ENCODE measurements at places on chromosomes 4 and X.

DNA sequence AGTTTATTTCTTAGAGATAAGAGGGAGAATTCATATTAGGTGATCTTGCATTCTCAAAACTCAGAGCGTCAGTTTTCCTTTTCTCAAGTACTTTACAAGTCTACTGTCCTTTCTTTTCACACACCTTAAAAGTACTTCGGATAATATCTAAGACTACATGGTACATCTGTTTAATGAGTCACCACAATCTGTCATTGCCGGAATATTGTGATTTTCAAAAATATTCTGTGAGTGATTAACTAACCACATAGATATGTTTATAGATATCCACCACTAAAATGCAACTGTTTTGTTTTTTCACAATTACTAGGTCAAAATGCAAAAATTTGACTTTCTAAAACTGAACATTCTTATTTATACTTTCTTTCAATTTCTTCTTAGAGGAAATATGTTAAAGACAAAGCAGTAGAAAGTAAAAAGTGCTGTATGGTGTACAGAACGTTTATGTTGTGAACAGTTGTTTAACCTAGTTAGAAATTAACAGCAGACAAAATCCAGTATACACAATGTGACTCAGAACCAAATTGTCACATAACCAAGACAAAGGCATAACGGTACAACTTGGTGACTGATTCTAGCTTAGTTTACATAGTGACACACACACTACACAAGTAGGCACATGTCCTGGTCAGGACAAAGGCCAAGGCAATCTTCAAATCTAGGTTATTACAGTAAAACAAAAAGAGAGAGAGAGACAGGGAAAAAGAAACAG, 482.9 kb downstream of the NAF1 start:
- DNase-seq: no peak

- no peak for DNase-seq
Measured at GRCh38 chr4:40648742-40649281, 19.1 kb upstream of the RBM47 start.

GRCh38 chr4:161359491-161359890, 804.3 kb downstream of the FSTL5 start:
- DNase-seq: no peak

DNA sequence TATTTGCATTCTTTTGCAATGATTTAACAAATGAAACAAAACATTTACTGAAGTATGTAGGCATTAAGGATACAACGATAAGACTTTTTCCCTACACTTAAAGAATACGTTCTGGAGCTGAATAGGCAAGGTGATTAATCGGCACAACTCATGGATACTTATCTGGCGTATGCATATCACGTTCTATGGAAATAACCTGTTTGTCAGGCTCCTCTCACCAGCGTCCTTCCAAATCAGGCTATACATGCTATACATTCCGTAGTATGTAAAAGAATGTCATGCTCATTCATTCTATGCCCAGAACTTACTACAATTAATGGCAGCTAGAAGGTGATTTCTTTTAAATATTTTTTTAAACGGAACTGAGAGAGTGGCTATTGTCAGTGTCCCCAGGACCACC, 25.6 kb upstream of the TCEANC start:
- DNase-seq: no peak

DNA sequence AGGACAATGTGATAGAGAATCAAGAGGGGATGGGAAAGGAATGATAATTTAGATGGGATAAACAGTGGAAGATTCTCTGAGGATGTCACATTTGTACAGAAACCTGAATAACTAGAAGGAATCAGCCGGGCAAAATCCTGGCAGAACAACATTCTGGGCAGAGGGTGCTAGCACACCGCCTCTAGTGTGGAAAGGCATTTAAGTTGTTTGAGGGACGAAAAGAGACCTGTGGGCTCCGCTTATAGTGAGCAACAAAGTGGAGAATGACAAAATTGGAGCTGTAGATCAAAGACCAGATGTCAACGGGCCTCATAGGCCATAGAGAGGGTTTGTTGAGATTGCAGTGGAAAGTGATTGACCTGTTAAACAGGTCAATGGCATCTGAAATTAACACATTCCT, 596.0 kb upstream of the SLIT2 start:
- no peak for DNase-seq

DNA sequence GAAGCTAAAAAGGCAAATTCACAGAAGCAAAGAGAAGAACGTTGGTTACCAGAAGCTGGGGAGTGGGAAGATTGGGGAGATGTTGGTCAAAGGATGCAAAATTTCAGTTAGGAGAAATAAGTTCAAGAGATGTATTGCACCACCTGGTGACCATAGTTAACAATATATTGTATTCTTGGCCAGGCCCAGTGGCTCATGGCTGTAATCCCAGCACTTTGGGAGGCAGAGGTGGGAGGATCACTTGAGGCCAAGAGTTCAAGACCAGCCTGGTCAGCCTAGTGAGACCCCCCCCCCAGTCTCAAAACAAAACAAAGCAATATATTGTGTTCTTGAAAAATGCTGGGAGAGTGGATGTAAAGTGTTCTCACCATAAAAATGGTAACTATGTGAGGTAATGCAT, 67.9 kb downstream of the TAB3 start:
- no peak for DNase-seq

- no peak for DNase-seq
Measured at GRCh38 chrX:154016366-154017076, 3.2 kb downstream of the IRAK1 start.

DNA sequence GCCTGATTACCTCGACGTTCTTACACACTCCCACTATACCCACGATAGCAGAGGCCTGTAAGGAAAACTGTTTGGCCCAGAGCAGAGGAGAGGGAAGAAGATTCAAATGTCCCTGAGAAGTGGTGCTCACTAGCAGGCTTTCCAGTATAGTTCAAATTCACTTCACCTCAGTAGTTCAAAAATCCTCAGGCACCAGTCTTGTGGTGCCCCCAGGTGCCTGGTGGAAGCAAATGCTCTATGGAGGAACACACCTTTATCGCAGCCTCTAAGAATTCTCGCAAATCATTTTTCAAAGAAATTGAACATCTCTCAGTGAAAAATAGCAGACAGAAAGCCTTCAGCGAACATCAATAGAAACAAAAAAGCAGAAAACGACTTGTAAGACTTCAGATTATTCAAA, 12.2 kb upstream of the MTMR1 start:
- DNase-seq: no peak

DNA sequence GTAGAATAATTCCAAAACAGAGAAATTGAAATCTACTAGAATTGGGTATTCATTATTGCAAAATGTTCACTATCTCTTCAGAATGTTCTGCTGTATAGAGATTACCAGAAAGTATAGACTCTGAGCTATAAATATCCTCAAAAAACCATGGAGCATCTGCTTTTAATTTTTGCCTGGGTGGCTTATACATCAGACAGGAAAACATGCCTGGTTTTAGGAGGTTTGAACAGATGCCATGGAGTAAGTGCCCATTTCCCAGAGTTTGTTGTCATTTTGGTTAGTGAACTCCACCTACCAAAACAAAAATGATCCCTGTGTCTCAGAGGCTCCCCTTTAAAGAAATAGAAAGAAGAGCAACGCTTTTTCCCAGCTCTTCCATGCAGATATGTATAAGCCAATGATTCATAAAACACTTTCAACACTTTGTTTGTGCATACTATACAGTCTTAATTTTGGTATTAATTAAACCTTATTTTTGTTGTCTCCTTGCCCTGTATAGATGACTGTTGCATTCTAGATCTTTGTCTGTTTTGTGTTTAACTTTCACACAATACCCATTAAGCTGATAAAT, 68.7 kb downstream of the MEPE start:
- no peak for DNase-seq

DNA sequence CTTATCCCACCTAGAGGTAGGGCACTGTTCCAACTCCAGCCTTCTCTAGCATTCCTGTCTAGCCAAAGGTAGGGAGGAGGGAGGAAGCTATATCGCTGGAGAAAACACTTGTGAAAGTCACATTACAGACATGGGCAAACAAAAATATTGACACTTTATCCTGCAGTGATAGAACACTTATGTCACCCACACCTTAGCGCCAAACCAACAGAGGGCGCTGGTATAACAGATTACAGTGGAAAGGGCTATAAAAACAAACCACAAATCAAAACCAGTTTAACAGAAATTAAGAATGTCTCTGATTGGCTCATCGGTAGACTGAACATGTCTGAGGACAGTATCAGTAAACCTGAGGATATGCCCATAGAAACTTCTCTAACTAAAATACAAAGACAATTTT, 451.3 kb downstream of the TLL1 start:
- no peak for DNase-seq

DNA sequence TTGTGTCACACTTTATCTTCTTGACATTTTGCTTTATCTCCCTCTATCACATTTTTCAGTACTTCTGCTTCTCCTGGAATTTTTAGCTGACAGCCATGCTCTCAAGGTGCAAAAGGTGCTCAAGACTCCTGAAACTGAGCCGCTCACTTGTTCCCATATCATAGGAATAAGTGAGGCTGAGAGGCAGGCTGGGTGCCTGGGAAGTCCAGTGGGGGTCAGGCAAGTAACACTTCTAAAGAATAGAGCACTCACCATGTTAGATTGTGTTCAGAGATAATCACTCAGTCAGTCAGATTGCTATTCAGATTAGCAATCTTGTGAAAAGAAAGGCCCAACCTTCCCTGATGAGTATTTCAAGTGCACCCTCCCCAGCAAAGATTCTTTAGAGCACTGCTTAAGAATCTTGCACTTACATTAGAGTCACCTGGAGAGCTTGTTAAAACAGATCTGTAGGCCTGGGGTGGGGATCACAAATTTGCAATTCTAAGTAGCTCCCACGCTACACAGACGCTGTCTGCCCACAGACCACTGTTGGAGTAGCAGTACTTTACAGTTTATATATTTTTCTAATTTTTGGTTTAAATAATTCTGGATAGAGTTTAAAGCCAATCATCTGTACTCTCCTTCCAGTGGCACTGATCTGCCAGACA, 23.1 kb upstream of the LRAT start:
- DNase-seq: no peak

DNA sequence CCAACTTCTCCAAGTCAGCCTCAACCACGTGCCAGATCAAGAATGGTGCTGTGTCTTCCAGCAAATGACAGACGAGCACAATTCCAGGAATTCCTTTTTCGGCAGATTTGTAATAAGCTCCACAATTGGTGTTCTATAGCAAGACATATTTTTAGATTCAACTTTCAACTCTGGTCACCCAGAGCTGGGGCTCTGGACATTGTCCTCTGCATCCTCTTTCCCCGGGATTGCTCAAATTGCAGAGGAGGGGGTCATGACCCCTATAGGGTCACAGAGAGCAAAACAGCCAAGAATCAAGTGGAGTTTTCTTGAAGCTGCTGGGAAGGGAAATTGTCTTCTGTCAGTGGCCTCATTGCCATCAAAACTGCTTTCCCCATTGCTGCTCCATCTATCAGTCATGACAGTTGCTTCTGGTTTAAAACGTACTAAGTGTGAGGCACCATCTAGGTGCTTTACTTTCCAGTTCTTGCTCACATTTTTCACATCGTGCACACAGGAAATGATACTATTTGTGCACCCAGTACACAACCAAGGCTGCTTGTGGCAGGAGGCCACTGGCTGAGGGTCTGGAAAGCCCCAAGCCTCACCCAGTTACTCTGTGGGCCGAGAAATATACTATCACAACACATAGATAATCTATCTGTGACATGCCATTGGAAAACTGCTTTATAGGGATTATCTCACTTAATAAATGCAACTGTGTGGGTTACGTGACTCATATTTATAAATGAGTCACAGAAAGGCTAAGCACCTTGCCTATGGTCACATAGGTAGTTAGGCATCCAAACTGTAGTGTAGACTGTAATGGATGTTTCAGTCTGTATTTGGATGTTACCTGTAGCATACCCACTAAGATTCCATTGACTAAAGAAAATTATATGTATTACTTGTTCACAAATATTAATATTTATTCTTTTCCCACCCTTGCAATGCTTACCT, 91.7 kb upstream of the PHOX2B start:
- DNase-seq: no peak

DNA sequence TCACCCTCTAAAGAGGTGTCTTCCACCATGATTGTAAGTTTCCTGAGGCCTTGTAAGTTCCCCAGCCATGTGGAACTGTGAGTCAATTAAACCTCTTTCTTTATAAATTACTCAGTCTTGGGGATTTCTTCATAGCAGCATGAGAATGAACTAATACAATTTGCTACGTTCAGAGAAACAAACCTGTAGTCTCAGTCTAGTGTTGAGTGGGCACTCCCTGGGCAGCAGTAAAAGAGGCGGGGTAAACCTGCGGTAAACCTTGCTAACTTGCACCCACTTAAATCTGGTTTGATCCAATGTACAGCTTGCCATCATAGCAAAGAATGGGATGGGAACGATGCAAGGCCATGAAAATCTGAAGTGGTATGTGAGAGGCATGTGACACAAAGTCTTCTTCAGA, 22.4 kb downstream of the GRXCR1 start:
- no peak for DNase-seq

- no peak for DNase-seq
Measured at GRCh38 chr4:39464886-39465501, 6.1 kb downstream of the LIAS start.

GRCh38 chr4:99665983-99666382, 8.4 kb upstream of the C4orf54 start:
- DNase-seq: no peak

DNA sequence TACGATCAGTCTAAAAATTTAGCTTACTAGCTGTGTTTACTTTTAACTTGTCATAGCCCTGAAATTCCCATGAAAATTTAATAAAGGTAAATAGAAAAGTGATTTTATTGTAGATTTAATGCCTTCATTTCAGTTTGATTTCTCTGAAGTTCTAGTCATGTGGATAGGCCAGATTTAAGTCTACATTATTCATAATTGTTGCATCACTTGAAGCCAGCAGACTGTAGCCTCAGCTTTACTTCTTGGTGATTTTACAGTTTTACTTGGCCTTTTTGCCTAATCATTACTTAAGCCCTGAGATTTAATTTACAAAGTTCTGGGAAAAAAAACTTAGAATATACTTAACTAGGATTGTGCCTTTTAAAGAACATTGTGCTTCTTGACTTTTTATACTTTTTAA, 73.5 kb upstream of the FHDC1 start:
- DNase-seq: no peak

DNA sequence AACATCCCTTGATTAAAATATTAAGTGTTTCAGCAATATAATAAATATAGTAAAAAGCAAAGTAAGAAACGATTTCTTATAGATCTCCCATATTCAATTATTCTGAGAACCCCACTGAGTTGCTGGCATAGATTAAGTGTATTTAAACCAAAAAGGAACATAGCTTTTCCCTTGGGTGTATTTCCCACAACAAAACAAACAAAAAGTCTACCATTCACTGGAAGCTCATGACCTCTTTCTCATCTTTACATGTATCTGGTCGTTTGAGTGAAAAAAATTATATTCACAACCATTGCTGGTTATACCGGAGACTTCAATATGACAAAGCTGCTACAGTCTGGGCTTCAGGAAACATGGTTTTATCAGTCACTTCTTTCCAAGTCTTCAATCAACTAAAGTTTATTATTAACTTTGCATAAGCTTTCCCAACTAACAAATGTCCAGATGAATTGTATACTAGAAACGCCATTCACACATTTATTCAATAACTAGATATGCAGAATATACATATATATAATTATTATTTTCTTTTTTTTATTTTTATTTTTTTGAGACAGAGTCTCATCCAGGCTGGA, 38.6 kb downstream of the ZNF827 start:
- DNase-seq: no peak

GRCh38 chr4:6338175-6338950, 68.7 kb downstream of the WFS1 start:
- DNase-seq: no peak

- DNase-seq: no peak
Measured at GRCh38 chrX:47420265-47420664, 49.9 kb downstream of the ZNF157 start.

Measured in activated CD4-positive, CD25-positive, alpha-beta regulatory T cell treated with anti-CD3 and anti-CD28 coated beads, Interleukin-2, amount 50 U/mL, for 16 hours (primary cell).